ENCODE measurements at places on chromosomes 2 and 18. TPM values are rescaled to one million over a fixed set of nuclear protein-coding genes. Genes with fewer than 3 reads are reported as not detected.

Gene CNTNAP5
- total RNA-seq: 91.1 TPM

Gene NOP58
- 46.8 TPM for total RNA-seq

Gene MC2R
- total RNA-seq: not detected

Gene PLEK
- total RNA-seq: 3.1 TPM

Gene TRIB2
- 54.1 TPM for total RNA-seq

Gene GPR55
- 0.47 TPM for total RNA-seq

GRCh38 chr18:31104444-31104843 lies 2.2 kb upstream of the DSC2 start:
- DNase-seq: no peak

GRCh38 chr18:72232644-72233043 lies 311.5 kb downstream of the CBLN2 start:
- no peak for DNase-seq

- no peak for DNase-seq
Observed at GRCh38 chr2:136253288-136254004, 135.5 kb upstream of the CXCR4 start.

- no peak for DNase-seq
Observed at GRCh38 chr2:198385856-198386255, 581.5 kb downstream of the PLCL1 start.

GRCh38 chr18:21177822-21178221 lies 64.2 kb upstream of the GREB1L start:
- no peak for DNase-seq

DNA sequence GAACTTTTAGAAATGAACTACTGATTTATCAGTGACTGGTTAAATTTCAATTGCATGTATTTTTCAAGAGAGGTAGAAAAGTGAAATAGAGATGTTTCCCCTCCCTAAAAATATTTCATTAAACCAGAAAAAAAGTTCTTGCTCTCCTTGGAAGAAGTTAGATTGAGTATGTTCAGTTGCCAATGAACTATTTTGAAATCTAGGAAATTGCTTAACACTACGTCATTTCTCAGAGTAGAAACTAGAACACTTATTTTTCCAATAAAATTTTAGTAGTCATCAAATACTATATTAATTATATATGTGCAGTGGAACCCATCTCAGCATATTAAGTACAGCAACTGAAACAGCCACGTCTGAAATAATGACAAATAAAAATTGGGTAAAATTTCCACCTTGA lies 51.8 kb upstream of the STAT1 start:
- DNase-seq: no peak

GRCh38 chr2:177332992-177333388 lies 59.6 kb upstream of the AGPS start:
- no peak for DNase-seq

DNA sequence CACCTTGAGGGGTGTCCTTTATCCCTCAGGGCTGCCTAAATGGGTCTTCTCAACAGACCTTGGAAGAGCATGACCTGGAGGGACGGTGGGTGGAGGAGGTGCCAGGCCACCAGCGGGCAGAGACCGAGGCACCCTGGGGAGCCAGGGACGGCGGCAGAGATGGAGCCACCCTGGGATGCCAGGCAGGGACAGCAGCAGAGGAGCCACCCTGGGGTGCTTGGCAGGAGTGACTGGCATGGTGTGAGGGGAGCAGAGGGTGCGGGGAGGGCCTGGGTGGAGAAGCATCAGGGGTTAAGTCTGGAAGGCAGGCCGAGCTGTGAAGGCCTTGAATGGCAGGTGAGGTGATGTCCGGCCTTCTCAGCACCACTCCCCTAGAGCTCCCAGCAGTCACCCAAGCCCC lies 56.1 kb downstream of the CIB4 start:
- DNase-seq: peak; percentile 32

GRCh38 chr2:10475221-10475722 lies 27.1 kb upstream of the ODC1 start:
- no peak for DNase-seq

GRCh38 chr18:74972354-74972753 lies 236.6 kb downstream of the PTGR3 start:
- no peak for DNase-seq

DNA sequence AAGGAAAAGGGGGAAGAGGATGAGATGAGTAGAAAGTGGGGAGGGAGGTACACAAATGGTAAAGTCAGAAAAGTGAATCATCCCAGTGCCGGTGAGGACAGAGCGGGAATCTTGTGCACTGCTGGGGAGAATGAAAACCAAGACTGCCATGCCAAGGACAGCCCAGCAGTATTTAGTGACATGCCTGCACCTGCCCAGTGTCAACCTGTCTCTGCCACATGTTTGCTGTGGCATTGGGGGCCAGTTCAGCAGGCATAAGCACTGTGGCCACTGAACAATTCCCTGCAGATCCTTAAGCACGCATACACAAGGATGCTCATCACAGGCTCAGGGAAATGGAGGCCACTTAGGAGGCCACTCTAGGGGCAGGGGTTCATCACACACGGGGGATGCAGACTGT lies 5.2 kb upstream of the KCNK3 start:
- no peak for DNase-seq

DNA sequence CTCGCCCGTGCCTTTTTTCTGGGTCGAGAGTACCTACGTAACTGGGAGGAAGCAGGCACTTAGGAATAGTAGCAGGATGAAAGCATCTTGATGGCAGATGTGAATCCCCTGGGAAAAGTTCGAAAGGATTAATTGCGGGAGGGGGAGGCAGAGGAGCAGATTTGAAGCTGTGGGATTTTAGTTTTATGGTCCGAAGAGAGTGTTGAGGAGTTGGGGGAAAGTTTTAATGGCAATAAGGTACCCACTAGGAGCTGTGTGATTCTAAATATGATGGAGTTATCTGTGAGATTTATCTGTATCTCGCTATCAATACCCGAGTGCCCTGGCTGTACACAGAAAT lies 1.1 kb downstream of the AGFG1 start:
- no peak for DNase-seq
